ENCODE measurements at places on chromosomes 6 and 20.

DNA sequence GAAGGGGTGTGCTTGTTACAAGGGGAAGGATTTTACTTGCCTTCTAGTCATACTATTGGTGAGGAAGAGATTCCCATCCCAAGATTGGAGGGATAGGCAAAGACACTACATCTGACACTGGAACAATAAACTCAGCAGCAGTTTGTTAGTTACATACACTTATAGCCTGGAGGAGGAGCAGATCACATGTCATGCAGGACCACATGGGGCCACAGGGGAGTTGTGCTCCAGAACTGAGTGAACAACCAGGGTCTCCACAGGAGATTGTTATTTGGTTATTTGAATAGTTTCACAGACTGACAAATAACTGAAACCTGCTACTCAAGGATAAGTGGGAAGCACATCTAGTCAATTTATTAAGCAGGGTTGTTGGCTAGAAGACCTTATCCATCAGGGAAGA is 559.4 kb upstream of the MANEA start:
- DNase-seq: peak; percentile 25

DNA sequence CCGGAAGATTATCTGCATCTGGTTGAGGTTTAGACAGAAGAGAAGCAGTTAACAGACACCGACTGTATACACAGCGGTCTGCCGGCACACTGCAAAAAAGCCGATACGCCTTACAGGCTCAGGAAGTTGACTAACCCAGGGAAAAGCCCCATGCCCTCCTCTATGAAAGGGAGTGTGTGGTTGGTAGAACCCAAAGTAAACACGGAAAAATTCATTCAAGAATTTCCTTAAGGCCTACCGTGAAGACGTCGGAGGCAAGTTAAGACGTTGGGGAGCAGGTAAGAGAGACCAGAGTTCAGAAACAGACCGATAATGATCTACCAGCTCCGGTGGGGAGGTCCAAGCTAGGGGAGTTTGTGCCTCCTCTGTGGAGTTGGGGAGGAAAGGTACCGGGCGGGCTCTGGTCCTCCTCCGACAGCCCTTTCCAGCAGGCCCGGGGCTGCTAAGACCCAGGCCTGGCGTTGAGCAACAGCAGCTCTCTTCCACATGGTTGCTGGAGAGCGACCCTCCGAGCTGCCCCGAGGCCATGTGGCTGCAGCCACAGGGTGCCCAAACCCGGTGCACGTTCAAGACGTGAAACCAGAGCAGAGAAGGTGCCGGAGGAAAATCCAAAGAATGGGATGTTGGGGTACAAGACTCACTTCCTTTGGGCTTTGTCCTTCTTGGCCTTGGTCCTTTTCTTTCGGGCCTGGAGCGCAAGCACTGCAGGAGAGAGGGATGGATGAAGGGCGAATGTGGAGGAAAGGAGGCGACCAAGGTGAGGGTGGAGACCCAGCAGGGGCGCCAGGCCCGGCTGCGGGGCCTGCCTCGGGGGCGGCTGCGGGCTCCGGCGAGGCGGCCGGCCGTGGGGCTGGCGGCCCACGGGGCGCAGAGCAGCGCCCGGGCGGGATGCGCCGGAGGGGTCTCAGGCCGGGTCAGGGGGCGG is 809 bp downstream of the SRPK1 start:
- DNase-seq: peak; percentile 47

DNA sequence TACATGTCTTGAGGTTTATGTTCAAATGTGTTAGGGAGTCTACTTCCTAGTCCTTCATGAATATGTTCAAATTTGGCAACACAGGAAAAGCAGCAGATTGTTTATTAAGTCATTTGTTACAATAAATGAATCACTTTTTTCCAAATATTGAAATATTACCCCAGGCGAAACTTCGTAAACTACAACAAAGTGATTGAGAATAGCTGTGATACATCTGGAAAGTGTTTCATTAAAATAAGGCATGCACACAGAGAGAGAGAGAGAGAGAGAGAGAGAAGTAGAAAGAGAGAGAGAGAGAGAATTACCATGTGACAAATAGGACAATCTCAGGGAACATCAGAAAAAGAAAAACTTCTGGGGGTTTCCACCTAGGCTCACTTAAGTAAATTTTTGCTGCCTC is 363.1 kb upstream of the PTCHD4 start:
- no peak for DNase-seq

- no peak for DNase-seq
Measured at GRCh38 chr6:968791-969190, 275.9 kb upstream of the EXOC2 start.

DNA sequence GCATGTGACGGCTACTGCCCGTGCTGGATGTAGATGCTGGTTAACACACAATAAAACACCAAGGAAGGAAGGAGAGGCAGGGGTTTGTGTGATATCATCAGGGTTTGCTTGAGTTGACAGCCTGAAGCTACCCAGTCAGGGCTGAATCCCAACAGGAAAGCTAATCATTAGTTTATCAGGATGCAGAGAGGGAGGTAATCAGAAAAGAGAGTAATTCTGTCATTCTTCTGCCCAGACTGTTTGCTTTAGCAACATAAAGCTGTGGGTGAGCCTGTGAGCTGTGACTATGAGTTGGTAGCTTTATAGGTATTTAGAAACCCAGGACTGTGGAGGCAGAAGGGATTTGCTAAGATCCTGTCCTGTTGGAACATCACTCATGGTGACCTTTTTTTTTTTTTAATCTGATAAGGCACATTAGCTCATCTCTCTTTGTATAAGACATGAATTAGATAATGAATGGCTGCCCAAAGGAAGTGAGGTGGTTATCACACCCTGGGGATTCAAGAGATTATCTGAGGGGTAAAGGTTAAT is 79.3 kb downstream of the CAP2 start:
- DNase-seq: peak; percentile 90

GRCh38 chr6:13372076-13372475 is 43.7 kb upstream of the TBC1D7 start:
- no peak for DNase-seq
